Esophagus muscularis mucosa (tissue), 4 donors: ENCODE measurements at places on chromosomes 5 and 9. TPM values are rescaled to one million over a fixed set of nuclear protein-coding genes. Genes with fewer than 3 reads are reported as not detected.

The MZB1 gene
- 0.78 TPM for total RNA-seq

The SOHLH1 gene
- not detected for total RNA-seq

- DNase-seq = no peak
Measured at GRCh38 chr5:17794815-17795214, 160.6 kb downstream of the TAF11L14 start.

GRCh38 chr5:72525816-72526215 lies 18.6 kb upstream of the ZNF366 start:
- DNase-seq = no peak

GRCh38 chr5:65928322-65928752 lies 2.0 kb downstream of the ERBIN start:
- DNase-seq = no peak
